Left lobe of liver (tissue), 2 donors: ENCODE measurements at places on chromosomes 16 and 17. TPM values are rescaled to one million over a fixed set of nuclear protein-coding genes. Genes with fewer than 3 reads are reported as not detected.

Gene KRT28
- not detected for total RNA-seq

Gene HOXB3
- total RNA-seq = 1.9 TPM

Gene CACNG5
- not detected for total RNA-seq

Gene ABCC6
- total RNA-seq = 128 TPM
